ENCODE measurements at places on chromosomes 6 and 20. TPM values are rescaled to one million over a fixed set of nuclear protein-coding genes. Genes with fewer than 3 reads are reported as not detected.

Gene SSTR4
- not detected for total RNA-seq

Gene PDYN
- total RNA-seq, result not detected

Gene FGD2
- total RNA-seq, result not detected

Gene OPN5
- total RNA-seq, result not detected

Gene BEND3
- 0.83 TPM for total RNA-seq

Gene NKX2-2
- total RNA-seq, result not detected

Gene OTOR
- not detected for total RNA-seq

Gene NFKBIL1
- 44.3 TPM for total RNA-seq

Gene ZSCAN16
- total RNA-seq, result 5.9 TPM

Gene TMEM170B
- 4.5 TPM for total RNA-seq

Gene CD109
- 12.8 TPM for total RNA-seq

Gene TRIM31
- total RNA-seq, result not detected

Gene MAFB
- total RNA-seq, result 7.7 TPM

All from fibroblast of lung (primary cell).